Kidney capillary endothelial cell (primary cell): ENCODE measurements at places on chromosomes 13 and 19.

- DNase-seq: no peak
Observed at GRCh38 chr19:40320558-40320935, 27.6 kb downstream of the C19orf47 start.

DNA sequence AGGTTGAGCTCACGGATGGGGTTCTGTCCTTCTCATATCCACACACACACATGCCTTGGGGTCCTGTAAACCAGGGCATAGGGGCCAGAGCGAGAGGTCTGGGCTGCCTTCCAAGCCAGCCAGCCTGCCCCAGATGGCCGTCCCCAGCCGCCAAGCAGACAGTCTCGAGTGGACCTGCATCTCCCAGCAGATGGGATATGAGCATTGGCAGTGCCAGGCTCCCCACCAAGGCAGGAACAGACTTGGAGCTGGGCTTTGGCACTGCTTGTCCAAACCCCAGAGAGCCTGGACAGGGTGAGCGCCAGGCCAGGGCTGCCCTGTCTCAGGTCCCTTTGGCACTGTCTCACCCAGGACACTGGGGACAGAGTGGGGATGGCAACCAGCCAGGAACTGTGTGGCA lies 130.4 kb downstream of the DPF1 start:
- DNase-seq: no peak

GRCh38 chr19:42066075-42066754 lies 3.8 kb downstream of the GRIK5 start:
- DNase-seq: no peak

- DNase-seq: no peak
Observed at GRCh38 chr19:39401549-39402345, 4.9 kb upstream of the ZFP36 start.

DNA sequence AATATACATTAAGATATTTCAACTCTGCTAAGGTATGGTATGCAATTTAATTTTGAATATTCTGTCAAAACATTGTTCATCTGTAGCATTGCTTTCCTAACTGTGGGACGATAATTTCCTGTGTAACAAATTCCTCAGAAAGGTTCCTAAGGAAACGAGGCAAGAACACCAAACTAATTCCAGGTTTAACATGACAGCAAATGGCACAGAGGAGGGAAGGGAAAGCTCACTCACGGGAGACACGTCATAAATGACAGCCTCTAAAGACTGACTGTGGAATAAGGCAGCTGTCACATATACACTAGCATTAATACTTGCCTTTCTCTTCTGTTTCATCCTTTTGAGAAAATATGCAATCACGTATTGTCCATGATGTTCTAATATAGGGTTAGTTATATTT lies 380.6 kb downstream of the LIG4 start:
- DNase-seq: peak; percentile 22

DNA sequence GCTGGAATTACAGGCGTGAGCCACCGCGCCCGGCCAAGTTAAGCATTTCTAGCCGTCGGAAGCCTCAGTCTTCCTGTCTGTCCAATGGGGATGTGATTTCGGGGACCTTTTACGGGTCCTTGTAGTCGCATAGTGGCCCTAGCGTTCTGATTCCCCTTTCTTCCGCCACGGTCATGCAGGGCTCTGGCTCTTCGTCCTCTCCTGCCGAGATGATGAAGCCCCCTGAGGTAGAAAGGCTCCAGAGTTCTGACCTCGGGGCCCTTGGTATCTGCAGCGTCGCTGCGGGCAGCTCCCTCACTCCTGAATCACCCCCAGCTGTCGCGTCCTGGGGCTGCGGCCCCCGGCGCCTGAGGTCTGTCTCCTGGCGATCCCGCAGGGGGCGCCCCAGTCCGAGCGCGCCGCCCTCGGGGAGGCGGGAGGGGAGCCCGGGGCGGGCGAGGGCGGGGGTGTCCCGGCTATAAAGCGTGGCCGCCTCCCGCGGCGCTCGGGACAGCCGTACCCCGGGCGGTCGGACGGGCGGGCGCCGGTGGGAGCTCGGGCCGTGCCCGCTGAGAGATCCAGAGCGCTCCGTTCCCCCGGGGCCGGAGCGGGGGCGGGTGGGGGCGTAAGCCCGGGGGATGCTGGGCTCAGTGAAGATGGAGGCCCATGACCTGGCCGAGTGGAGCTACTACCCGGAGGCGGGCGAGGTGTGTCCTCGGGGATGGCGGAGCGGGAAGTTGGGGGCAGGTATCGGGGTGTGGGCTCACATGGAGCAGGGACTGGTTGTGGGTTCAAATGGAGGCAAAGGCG lies at the start of gene FOXA3:
TSS of gene FOXA3 (plus strand) at position 487 of the 789 bp plus-strand sequence. CDS start at position 618, 131 bp downstream.
- DNase-seq: peak; percentile 34

DNA sequence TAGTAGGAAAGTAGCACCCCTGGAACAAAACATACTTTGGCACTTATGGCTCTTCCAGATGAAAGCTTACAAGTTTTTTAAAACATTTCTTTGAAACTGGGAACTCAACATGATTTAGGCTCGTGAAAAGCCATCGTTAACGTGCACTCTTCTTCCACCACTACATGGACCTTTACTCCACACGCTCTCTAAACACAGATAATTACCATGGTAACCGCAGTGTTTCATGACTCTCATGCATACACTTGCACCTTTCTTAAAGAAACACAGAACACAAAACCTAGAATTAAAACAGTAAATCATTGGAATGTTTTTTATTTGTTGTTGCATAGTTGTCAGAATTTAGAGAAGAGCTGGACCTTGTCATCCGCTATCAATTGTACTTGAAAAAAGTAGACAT lies 154.3 kb downstream of the FGF9 start:
- DNase-seq: no peak

DNA sequence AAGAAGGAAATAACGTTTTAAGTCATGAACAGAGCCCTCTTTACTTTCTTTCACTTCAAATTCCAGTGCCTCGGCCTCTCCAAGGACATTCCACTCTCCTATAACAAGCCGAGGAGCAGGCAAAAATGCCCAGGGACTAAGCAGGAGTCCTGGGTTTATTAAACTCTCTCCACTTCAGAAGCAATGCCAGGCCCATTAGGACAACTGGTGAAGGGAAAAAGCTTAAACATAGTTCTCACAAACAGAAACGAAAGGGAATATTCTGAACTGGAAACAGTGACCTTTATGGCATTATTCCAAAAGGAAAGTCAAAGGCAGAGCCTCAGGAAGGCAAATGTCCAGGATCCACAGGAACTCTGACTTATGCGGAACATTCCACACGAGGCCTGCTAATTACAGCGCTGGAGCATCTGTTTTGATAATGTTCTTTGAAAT lies 30.9 kb upstream of the MED4 start:
- DNase-seq: peak; percentile 74

DNA sequence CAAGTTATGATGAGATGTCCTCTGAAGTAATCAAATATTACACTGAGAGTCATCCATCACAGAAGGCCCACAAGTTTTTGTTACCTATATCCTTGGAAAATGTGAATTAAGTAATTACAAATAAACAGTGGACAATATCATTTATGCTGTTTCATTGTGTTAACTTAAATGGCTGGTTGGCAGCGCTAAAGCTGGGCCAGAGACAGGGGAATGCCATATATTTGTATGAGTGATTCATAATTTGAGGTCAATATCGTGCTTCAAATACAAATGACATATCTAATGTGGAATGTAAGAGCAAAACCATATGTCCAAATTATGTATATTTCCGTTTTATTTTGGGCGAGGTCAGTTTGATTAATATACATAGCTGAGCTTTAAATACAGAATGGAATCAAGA lies 1556.2 kb downstream of the SLITRK5 start:
- DNase-seq: no peak

DNA sequence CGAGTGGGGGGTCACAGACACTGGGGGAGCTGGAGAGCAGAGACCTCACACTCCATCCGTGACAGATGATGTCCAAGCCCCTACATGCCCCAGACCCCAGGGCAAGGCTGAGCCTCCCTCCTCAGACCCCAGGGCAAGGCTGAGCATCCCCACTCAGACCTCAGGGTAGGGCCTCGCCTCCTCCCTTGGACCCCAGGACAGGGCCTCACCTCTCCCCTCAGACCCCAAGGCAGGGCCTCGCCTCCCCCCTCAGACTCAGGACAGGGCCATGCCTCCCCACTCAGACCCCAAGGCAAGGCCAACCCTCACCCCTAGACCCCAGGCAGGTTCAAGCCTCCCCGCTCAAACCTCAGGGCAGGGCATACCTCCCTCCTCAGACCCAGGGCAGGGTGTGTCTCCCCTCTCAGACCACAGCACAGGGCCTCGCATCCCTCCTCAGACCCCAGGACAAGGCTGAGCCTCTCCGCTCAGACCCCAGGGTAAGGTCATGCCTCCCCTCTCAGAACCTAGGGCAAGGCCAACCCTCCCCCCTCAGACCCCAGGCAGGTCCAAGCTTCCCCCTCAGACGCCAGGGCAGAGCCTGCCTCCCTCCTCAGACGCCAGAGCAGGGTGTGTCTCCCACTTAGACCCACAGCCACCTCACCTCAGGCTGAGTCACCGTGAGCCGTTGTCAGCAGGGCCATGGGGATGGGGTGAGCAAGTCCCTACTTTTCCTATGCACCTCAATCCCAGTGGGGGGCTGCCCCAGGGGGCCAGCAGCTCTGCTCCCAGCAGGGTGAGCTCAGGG lies 1.7 kb upstream of the S1PR4 start:
- DNase-seq: no peak

GRCh38 chr13:113506025-113506685 lies 15.6 kb upstream of the DCUN1D2 start:
- DNase-seq: no peak

- DNase-seq: no peak
Observed at GRCh38 chr19:8657869-8658268, 27.4 kb downstream of the NFILZ start.

DNA sequence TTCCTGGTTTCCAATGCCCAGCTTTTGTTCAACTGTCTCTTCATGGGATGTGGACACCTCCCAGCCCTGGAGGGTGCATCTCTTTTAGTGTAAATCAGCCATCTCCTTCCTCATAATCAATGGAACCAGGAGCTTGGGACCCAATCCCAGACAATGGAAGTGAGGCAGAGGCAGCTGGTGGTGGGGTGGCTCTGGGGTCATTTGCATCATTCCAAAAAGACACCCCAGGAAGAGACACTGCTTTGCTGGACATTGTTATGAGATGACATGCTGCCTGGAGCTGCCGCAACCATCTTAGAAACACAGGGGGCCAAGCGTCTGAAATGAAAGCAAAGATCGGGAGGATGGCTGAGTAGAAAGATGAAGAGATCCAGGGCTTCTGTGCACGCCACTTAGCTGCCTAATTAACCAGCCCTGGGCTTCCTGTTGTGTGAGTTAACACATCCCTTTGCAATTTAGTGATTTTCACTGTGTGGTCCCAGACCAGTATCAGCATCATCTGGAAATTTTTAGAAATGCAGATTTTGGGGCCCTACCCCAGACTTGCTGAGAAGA lies 36.1 kb downstream of the IRS2 start:
- no peak for DNase-seq

DNA sequence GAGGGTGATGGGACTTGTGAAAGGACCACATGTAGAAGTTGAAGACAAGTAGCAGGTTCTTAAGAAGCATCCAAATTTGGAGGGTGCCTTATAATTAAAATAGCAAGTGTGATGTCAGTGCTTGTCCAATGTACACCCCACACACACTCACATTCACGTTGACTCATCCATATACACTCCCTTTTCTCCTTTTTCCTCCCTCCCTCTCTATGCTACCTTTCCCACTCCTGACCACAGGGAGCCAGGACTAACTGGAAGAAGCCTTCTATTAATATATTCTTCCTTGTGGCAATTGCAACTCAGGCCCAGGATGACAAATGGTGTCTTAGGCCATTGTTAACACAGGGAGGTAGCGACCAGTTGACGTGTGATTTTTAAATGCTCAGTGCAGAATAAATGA lies 16.3 kb upstream of the GPR183 start:
- DNase-seq: no peak
